ENCODE measurements at places on chromosomes 5 and 9. TPM values are rescaled to one million over a fixed set of nuclear protein-coding genes. Genes with fewer than 3 reads are reported as not detected.
A peak's percentile ranks its signal among the peaks of the same experiment; 100 is the strongest.

Gene NPM1
- 2,664 TPM for polyA plus RNA-seq

- no peak for DNase-seq
Observed at GRCh38 chr9:115416299-115416698, 298.3 kb upstream of the TNC start.

DNA sequence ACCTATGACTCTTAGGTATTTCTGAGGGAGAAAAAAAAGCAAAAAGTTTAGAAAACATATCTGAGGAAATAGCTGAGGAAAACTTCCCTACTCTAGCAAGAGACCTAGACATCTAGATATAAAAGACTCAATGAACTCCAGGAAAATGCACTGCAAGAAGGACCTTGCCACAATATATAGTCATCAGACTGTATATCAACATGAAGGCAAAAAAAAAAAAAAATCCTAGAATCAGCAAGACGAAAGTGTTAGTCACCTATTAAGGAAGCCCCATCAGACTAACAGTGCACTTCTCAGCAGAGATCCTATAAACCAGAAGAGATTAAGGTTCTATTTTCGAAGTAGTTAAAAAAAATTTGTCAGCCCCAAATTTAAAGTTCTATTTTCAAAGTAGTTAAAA is 166.2 kb downstream of the TMEM38B start:
- DNase-seq: no peak

Gene MARCOL
- polyA plus RNA-seq: not detected

Gene PCDHGA2
- 6.3 TPM for polyA plus RNA-seq

Gene SLC45A2
- polyA plus RNA-seq: not detected

Gene RAI14
- 211 TPM for polyA plus RNA-seq

GRCh38 chr9:132126680-132127236 is 35.1 kb upstream of the NTNG2 start:
- DNase-seq: no peak

Gene SH2D3C
- not detected for polyA plus RNA-seq

GRCh38 chr5:135140446-135141204 is 106.6 kb upstream of the PITX1 start:
- DNase-seq: no peak

GRCh38 chr5:112908854-112909253 is 13.2 kb downstream of the REEP5 start:
- no peak for DNase-seq

Gene FOXD4L5
- polyA plus RNA-seq: not detected

- no peak for DNase-seq
Observed at GRCh38 chr9:86200599-86201162, 58.8 kb downstream of the C9orf153 start.

DNA sequence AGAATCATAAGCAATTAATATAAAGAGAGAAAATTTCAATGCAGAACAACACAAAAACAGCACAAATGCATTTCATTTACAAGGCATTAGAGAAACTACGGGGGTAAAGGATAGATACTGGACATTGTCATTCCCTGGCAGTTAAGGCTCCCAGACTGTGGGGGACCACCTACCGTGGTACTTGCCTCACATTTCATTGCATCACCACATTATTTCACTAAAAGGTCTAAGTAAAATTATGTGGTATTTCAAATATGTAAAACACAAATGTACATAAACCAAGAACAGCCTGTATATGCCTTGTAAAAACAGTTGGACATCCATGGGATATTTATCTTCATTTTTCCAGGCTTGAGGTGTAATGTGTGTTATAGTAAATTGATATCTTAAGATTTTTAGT is 571.2 kb upstream of the ZNF462 start:
- no peak for DNase-seq

GRCh38 chr5:163880302-163880701 is 374.9 kb downstream of the MAT2B start:
- DNase-seq: no peak

- DNase-seq: peak; percentile 96
Observed at GRCh38 chr5:78907255-78907891, 77.7 kb downstream of the ARSB start.

DNA sequence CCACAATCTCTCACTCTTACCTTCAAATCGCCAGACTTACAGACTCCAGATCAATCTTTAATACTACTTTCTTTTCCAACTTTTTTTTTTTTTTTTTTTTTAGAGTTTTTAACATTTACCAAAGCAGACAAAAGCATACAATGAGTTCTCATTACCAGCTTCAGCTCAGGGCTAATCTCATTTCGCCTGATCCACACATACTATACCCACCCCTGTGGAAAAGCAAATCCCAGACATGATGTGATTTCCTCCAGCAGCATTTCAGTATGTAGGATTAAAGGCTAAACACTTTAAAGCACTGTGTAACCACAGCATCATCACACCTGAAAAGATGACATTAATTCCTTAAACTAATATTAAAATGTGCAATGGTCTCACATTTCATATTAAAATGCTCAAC is 138.8 kb upstream of the RETREG1 start:
- DNase-seq: no peak

DNA sequence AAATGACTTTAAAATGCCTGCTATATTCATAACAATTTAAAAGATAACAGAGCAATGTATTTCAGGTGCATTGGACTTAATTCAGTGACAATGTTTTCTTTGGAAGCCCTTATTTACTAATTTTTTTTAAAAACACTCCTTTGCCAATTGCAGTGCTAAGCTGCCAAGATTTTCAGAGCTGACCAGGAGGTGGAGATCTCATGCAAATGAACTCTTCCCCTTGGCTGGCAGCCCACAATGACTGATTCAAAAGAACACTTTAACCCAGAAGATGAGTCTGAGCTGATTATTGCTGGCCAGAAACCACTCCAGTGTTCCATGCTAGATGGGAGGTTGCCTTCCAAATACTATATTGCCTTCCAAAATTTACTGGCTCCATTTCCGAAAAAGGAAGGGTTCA is 128.3 kb upstream of the CCNH start:
- DNase-seq: no peak

DNA sequence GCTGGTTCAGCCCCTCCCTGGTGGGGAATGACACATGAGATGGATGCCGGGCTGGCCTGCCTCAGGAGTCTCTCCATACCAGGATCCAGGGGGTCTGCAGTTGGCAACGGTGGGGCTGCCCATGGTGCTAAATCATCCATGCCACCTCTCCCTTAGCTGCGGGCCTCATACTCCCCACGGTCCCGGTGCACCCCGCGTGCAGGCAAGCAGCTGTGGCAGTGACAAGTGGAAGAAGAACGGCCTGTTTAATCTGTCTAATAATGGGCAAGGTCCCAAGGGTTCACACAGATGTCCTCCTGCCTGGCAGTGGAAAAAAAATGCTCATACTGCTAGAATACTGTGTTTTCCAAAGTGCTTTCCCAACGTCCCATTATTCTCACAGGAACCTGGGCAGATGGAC is 196.9 kb upstream of the PANK3 start:
- DNase-seq: no peak

Gene TPPP
- 0.05 TPM for polyA plus RNA-seq

DNA sequence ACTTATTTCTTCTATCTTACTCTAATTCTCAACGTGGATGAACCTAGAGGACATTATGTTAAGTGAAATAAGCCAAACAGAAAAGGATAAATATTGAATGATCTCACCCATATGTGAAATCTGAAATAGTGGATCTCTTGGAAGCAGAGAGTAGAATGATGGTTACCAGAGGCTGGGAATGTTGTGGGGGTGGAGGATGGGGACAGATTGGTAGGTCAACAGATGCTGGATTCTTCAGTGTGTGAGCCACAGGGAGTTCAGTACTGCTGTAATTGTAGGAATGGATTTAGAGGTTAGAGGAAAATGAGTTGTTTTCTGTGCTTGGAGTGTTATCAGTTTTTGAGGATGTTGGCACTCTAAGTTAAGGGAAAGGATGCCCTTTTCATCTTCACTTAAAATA is 190.6 kb downstream of the FBXL7 start:
- DNase-seq: no peak

DNA sequence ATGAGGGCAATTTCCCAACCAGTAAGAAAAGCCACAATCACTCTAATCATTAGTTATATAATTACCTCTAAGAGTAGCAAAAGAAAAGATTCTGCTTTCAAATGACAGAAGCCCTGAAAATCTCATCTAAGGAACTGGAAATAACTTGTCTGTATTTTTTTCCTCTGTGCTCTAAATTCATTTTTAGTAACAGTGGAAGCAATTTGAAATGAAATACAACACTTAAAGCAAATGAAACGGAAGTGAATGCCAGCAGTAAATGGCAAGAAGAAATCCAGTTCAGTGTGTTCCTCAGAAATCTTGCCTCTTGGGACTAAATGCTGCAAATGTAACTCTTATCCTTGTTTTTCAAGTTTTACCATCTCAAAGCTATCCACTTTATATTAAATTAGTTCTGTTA is 294.9 kb downstream of the TAF11L14 start:
- DNase-seq: no peak

DNA sequence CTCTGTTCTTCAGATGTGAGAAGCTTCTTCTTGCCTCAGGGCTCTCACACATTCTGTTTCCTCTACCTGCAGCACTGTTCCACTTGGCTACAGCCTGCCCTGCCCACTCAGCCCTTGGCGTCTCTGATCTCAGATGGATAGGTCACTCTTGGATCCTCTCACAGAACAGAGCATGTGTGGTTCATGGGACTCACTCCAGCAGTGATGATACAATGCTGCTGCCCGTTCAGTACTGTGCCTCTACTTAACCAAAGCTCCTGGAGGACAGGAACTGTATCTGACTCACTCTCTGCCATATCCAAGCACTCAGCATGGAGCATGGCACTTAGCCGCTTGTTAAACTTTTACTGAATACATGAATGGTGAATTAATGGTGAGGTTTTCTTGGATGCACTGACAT is 3.4 kb upstream of the SPINK4 start:
- DNase-seq: no peak

DNA sequence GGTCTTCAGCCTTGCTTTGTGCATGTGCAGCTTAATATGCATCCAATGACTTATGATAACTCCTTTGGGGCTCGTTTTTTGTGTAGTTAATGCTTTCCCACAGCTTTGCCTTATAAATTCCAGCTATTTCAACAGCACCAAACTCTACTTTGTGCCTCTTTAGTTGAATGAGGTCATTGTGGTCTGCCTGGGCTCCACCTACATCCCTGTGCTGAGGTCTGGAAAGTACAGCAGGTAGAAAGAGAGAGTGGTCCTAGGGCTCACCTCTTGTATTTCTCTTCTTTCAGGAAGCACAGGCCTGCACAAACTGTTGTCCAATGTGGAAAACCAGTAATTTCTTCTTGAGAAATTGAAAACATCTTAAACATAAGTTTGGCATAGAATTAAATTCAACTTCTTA is 167.2 kb downstream of the XRCC4 start:
- DNase-seq: no peak

Gene TMOD1
- polyA plus RNA-seq: 0.10 TPM

DNA sequence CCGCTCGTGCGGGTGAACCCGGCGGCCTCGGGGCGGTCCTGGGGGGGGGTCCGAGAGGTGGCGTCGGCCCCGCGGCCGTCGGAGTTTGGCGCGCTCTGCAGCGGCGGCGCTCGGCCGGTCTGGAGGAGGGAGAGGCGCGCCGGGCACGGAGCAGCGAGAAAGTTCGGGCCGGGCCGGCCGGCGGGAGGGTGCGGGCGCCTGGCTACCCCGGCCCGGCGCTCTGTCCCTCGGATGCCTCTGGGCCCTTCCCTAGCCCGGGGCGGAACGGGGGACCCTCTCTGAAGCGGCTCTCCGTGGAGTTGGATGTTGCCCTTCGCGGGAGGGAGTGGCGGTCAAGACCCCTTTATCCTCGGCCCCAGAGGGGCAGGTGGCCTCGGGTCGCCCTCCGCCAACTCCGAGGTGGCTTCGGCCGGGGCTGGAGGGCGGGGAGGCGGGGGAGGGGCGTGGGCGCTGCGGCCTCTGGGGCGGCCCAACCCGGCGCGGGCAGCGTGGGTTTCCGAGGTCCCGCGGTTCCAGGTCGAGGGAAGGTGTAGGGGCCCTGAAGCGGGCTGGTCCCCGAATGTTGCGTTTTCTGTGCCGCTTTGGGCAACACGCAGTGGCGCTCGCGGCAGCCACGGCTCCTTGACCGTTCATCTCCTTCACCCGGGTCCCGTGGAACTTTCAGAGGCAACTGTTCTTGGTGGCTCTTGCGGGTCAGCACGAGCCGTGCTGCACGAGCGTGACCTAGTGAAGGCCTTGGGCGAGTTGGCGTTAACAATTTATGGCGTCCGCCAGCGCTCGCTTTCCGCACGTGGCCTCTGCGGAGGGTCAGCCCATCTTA is 290.5 kb downstream of the DOCK8 start:
- no peak for DNase-seq

Gene GDA
- polyA plus RNA-seq: not detected

- peak; percentile 62 for DNase-seq
Observed at GRCh38 chr5:124995421-124995820, 249.0 kb upstream of the ZNF608 start.

GRCh38 chr5:97242341-97242740 is 59.3 kb upstream of the RIOK2 start:
- no peak for DNase-seq

GRCh38 chr9:132242621-132243155 is 80.8 kb downstream of the NTNG2 start:
- no peak for DNase-seq

DNA sequence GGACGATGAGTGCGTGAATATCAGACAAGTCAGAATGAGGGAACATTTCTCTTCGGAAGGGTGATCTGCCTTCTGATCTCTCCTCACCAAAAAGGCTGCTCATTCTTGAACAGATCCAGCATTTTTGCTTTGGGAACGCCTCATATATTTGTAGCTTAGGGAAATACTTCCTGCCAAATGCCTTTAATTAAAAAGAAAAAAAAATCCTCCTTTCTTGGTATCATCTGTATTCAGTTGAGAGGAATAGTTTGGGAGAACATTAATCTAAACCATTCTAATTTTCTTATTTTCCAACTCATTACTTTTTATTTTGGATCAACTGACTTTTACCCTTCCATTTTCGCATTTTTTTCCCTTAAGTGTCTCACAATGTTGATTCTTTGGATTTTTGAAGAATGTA is 163.4 kb downstream of the SNX18 start:
- no peak for DNase-seq

DNA sequence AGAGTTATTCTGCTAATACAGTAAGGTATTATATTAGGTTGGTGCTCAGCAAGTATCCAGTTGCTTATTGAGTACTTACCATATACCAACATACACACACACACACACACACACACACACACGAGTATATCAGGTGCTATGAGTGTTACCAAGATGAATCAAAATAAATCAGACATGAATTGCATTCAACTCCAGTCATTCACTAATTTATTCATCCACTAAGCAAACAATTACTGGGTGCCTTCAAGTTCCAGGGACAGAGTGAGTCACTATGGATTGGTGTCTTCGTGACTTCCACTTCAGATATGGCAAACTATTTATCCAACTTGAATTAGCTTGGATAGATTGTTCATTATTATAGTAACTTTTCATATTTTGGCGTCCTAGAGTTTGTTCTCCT is 140.7 kb upstream of the SLC44A1 start:
- no peak for DNase-seq

Gene SIL1
- polyA plus RNA-seq: 64.6 TPM

Gene FOXB2
- not detected for polyA plus RNA-seq

Gene INSL6
- not detected for polyA plus RNA-seq

GRCh38 chr5:90055831-90056328 is 353.7 kb downstream of the CETN3 start:
- peak; percentile 33 for DNase-seq

Gene PDCD1LG2
- polyA plus RNA-seq: 31.5 TPM

Gene STPG3
- polyA plus RNA-seq: not detected

Measured in AG04450 (cell line).